Coronary artery (tissue), 2 donors: ENCODE measurements at places on chromosomes 7 and 10.

DNA sequence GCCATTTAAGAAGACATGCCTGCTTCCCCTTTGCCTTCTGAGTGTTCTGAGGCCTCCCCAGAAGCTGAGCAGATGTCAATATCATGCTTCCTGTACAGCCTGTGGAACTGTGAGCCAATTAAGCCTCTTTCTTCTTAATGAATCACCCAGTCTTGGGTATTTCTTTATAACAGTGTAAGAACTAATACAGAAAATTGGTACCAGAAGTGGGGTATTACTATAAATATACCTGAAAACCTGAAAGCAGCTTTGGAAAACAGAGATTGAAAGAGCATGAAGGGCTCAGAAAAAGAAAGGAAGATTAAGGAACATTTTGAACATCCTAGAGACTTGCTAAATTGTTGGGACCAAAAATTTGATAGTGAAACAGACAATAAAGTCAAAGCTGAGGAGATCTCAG is 12.0 kb upstream of the RNF32 start:
- DNase-seq = no peak

DNA sequence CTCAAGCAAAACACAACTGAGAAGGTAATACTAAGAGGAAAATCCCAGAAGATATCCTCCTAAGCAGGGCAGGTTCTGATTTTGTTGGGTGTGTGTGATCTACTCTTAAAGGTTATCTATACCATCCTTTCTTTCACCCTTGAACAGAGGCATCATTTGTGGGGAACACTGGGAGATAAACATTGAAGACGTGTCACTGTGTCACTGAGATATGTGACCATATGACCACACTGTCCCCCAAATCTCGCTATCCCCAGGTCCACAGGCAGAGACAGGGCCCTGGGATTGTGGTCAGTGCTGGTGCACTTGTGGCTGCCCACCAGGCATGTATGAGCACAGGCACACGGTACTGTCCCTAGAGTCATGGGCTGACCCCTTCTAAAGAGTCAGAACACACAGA is 30.0 kb downstream of the TECTB start:
- no peak for DNase-seq

DNA sequence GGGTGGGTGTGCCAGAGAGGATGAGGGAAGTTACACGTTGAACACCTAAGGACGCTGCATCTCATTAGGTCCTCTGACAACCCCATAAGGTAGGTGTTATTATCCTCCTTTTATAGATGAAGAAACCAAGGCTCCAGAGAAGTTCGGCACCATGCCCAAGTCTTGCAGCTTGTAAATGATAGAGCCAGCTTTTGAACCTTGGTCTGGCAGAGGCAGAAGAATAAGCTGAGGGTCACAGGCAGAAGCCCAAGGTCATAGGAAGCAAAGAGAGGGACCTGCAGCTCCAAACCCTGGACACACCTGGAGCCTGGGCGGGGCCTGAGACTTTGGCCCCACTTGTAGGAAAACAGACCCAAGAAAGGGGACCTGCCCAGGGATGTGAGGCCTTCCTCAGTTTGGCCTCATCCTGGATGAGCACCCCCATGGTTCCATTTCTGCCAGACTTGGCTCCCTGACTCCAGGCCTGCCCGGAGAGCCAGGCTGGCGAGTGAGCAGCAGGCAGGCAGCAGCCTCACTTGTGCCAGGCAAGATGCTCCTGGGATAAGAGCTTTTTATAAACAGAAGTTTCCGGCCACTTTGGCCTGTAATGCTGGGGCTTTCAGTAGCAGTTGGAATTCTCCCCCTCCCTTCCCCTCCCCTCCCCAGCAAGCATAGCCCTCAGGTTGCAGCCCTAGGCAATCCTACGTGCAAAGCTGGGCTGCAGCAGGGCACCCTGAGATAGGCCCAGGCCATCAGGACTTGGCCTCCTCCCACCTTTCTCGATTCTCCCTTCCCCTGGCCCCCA is 2.4 kb downstream of the KCNH2 start:
- no peak for DNase-seq

- no peak for DNase-seq
Observed at GRCh38 chr7:146943483-146943882, 826.9 kb downstream of the CNTNAP2 start.
